ENCODE measurements at places on chromosomes 7 and 10.

DNA sequence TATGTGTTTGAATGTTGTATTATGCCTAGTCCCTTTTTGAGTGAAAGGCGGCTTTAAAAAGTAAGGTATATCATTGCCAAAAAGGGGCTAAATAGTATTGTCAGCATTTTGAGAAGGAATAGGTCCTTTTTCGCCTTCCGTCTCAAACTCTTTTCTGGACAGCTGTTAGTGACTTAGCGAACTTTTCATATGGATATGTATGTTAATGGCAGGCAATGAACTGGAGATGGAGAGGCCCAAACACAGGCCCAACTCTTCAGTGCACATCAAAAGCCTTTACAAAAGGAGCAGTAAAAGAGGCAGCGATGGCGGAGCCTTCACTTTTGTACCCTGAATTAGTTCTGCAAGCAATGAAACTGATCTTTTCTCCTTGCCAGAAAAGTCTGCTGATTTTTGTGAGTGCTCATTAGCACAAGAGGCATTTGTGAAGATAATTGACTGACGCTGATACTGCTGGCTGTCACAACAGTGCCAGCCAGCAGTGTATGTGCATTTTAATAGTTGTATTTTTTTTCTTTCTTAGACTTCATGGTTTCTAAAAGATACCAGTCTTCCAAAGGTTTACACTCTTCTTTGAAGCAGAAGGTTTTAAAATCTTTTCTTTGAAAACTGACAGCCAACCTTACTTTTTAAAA lies 243.7 kb upstream of the SP8 start:
- no peak for DNase-seq

GRCh38 chr7:137122145-137122544 lies 221.4 kb downstream of the PTN start:
- no peak for DNase-seq

DNA sequence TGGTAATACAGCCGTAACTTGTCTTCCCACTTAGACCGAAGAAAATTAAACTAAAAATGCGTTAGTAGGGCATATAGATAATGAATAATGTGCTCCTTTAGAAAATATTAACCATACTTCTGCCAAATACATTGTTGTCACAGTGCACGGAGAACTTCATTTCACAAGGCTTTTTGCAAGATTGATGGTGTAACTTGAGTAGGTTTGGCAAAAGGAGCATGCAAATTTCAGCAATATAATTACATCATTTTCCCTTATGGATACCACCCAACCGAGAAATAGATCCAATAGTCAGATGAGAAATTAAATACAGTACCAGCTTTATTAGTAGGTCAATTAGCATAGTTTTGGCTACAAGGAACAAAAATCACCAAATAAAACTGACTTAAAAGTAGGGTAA lies 792.6 kb upstream of the C7orf33 start:
- no peak for DNase-seq

GRCh38 chr10:101848894-101849351 lies 5.3 kb upstream of the KCNIP2 start:
- DNase-seq = no peak

GRCh38 chr7:32515890-32516550 lies 20.7 kb downstream of the AVL9 start:
- DNase-seq = no peak

DNA sequence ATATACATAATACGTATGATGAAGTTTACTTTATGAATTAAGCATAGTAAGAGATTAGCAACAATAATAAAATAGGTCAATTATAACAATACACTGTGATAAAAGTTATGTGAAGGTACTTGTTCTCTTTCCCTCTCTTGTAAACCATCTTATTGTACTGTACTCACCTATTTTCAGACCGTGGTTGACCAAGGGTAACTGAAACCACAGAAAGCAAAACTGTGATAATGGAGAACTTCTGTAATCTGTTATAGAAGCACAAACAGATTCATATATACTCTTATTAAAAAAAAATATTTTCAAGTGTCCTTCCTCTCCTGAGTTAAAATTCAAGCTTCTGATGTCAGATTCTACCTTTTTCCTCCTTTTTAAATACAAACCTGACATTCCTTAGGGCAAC lies 1247.8 kb upstream of the SORCS1 start:
- no peak for DNase-seq

- DNase-seq = no peak
Measured at GRCh38 chr10:1829712-1830111, 92.4 kb upstream of the ADARB2 start.

- DNase-seq = no peak
Measured at GRCh38 chr10:78316451-78316931, 282.8 kb downstream of the RPS24 start.

GRCh38 chr10:101687071-101687658 lies 7.8 kb downstream of the FBXW4 start:
- DNase-seq = no peak

- DNase-seq = no peak
Measured at GRCh38 chr7:99504281-99504602, 220 bp upstream of the ZKSCAN5 start.

GRCh38 chr10:42951486-42952251 lies 125.2 kb upstream of the RET start:
- no peak for DNase-seq

GRCh38 chr7:74617180-74617744 lies 40.3 kb upstream of the GTF2I start:
- no peak for DNase-seq

- no peak for DNase-seq
Measured at GRCh38 chr7:28539289-28539981, 127.1 kb downstream of the CREB5 start.

DNA sequence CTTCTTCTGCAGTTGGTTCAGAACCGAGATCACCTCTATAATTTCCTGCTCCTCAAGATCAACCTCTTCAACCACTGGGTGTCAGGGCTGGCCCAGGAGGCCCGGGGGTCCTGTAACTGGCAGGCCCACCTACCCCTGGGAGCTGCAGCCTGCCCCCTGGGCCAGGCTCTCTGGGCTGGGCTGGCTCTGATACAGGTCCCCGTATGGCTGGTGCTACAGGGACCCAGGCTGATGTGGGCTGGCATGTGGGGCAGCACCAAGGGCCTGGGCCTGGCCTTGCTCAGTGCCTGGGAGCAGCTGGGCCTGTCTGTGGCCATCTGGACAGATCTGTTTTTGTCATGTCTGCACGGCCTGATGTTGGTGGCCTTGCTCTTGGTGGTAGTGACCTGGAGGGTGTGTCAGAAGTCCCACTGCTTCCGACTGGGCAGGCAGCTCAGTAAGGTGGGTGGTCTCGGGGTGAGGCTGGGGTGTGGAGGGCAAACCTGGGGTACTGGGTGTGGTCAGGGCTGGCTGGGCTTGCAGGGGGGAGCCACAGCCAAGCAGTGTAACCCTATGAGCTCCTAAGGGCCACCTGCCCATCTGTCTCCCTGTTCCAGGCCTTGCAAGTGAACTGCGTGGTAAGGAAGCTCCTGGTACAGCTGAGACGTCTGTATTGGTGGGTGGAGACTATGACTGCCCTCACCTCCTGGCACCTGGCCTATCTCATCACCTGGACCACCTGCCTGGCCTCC lies 4.2 kb downstream of the TMEM270 start:
- DNase-seq = no peak

- DNase-seq = no peak
Measured at GRCh38 chr7:122457969-122458368, 153.4 kb upstream of the FEZF1 start.

GRCh38 chr7:29084832-29085231 lies 61.5 kb downstream of the CPVL start:
- DNase-seq = no peak

- no peak for DNase-seq
Measured at GRCh38 chr7:36862771-36863261, 138.5 kb upstream of the AOAH start.

- no peak for DNase-seq
Measured at GRCh38 chr7:7209412-7210050, 27.2 kb downstream of the C1GALT1 start.

GRCh38 chr10:75950997-75951589 lies 519.7 kb downstream of the LRMDA start:
- no peak for DNase-seq

- DNase-seq = no peak
Measured at GRCh38 chr7:51300762-51301674, 15.6 kb downstream of the COBL start.

GRCh38 chr10:118264838-118265470 lies 77.2 kb downstream of the FAM204A start:
- DNase-seq = no peak

DNA sequence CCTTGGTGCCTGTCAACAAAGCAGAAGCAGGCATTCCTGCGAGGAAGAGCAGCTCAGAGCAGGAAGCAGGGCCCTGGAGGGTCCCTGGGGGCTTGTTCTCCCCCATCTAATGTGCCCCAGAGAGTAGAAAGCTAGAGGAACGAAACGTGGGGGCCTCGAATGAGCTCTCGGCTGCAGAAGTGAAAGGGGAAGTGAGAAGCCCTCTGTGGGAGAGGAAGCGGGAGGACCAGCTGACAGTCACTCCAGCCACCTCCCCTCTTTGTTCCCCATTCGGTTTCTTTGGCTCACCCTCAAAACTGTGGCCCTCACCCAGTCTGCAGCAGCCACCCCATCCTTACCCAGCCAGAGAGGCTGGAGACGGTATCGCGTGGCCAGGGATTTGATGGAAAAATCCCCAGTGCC lies 25.0 kb downstream of the C10orf105 start:
- peak; percentile 48 for DNase-seq

DNA sequence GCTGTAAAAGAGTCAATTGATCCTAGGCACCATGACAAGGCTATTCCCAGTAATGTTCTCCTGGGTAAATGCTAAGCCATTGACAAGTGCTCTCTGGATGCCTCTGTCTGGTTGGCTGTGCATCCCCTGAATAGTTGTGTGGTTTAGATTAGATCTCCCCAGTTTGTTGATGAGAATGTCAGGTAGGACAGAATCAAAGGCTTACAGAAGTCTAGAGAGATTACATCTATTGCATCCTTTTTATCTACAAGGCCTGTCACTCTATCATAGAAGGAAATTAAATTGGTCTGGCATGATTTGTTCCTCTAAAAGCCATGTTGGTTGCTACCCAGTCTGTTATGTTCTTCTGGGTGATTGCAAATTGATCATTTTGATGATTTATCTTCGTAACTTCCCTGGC lies 548.3 kb downstream of the GATA3 start:
- DNase-seq = peak; percentile 31

- no peak for DNase-seq
Measured at GRCh38 chr7:27944643-27945042, 204.7 kb downstream of the TAX1BP1 start.

- DNase-seq = no peak
Measured at GRCh38 chr10:5297466-5297865, 67.3 kb upstream of the UCN3 start.

DNA sequence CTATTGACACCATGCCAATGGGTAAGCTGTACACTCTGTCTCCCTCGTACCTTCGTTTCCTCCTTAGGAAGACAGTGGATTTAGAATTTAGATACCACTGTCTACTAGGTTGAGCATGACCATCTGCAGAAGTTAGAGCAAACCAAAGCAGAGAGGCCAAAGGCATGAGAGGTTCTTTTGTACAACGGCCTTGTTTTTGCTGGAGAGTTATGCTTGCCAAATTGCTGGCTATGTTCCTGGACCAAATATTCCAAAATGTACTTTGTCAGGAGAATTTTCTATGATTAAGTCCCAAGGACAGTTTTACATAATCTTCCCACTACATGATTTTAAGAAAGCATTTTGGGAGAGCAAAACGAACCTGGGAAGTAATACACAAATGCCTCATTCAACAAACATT lies 47.9 kb upstream of the PLCE1 start:
- no peak for DNase-seq

DNA sequence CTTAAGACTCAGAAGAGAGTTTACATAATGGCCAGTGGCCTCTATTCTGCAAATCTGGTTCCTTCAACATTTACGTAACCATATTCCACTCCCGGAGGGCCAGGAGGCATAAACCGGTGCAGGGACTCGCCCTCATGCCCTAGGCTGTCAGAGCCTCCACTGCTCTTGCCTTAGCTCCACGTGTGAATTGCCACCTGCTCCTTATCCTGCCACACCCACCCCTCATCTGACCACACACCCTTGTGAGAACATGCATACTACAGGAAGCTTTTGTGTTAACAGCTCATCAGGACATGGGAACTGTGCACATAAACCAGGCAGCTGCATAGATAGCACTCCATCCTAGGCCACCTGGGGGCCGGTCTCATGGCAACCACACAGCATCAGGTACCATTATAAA lies 146.7 kb upstream of the PFKP start:
- DNase-seq = no peak

DNA sequence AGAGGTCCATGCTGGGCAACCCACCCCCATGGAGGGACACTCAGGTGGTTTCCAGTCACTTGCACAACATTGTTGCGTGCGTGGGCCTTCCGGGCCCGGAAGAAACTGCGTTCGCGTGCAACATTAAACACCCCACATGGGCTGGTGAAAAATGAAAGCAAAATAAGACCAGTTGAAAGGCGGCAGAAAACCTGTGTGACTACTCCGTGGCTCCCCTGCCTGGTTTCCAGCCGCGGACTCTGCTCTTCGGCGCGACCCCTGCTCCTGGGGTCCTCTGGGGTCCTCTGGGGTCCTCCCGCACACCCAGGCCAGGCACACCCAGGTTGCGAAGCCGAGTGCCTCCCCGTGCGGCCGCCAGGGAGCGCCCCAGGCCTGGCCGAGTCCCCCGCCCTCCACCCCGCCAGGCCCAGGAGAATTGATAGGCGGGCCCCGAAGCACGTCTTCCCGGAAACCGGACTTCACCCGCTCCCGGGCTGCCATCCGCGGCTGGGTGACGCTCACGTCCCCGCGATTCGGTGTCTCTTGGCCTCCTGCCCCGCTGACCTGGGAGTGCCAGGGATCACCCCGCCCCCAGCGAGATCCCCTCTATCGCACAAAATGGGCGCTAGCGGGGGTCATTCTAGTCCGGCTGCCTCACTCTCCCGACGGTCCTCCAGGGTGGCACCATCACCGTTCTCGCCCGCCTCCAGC lies 1.9 kb upstream of the SH2D4B start:
- peak; percentile 88 for DNase-seq

- no peak for DNase-seq
Measured at GRCh38 chr10:123272171-123272570, 118.0 kb downstream of the BUB3 start.

- DNase-seq = peak; percentile 17
Measured at GRCh38 chr7:95476904-95477594, 8.7 kb upstream of the ASB4 start.

DNA sequence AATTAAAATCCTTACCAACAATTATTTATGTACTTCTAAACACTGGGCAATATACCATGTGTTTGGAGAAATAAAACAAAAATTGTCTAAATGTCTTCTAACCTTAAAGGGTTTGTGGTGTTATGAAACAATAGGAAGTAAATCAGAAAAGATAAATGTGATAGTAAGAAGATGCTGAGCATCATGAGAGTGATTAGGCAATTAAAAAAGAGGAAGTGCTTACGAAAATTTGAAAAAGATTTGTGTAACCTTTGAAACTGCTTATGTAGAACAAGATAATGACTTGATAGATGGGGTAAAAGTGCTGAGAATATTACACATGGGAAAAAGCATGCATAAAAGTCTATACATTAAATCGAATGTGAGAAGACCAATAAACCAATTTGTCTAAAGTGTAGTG lies 573.4 kb upstream of the CNTNAP2 start:
- DNase-seq = no peak
